Calu3 (cell line): ENCODE measurements at places on chromosomes 1 and 21. TPM values are rescaled to one million over a fixed set of nuclear protein-coding genes. Genes with fewer than 3 reads are reported as not detected.

DNA sequence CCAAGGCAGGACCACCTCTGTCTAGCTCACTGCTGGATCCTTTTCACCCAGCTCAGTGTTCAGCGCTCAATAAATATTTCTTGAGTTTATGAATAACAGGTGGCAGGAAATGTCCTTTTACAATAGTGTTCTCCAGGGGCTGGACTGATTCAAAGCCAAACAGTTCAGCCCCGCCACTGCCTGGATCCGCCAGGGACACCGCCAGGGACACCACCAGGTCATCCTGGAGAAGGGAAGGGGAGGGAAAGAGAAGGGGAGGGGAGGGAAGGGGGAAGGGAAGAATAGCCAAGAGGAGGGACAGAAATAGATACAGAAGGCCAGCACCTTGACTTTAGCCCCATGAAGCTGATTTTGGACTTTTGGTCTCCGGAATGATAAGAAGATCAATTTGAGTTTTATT is 255.6 kb downstream of the GRIK3 start:
- no peak for DNase-seq

DNA sequence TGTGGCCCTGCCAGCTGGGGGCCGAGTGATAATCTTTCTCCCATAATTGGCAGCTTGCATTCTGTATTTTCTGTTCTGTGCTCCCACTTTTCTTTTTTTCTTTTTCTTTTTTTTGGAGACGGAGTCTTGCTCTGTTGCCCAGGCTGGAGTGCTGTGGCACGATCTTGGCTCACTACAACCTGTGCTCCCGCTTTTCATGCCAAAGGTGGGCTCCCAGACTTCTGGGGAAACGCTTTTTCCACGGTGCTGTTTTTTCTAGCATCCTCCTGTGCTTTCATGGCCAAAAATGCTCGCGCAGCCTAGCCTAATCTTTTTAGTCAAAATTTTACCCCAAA is 585 bp upstream of the AHCTF1 start:
- DNase-seq: no peak

DNA sequence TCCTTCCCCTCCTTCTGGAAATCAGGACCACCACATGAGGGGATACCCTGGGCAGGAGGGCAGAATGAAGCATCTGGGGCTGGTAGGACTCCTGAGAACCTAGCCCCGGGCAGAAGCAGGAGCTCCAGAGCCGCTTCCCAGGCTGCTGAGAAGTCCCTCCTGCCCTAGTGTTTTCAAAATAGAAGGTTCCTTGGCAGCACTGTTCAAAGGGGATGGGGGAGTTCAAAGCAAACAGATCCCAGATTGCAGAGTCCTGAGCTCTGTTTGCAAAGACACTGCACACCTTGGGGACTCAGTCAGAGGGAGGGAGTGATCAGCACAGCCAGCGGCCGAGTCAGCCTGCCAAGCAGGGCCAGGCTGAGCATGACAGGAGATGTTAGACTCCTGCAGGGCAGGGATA is 177.8 kb downstream of the PTPRU start:
- DNase-seq: no peak

GRCh38 chr1:42956739-42957138 is 1.9 kb downstream of the SLC2A1 start:
- DNase-seq: no peak

DNA sequence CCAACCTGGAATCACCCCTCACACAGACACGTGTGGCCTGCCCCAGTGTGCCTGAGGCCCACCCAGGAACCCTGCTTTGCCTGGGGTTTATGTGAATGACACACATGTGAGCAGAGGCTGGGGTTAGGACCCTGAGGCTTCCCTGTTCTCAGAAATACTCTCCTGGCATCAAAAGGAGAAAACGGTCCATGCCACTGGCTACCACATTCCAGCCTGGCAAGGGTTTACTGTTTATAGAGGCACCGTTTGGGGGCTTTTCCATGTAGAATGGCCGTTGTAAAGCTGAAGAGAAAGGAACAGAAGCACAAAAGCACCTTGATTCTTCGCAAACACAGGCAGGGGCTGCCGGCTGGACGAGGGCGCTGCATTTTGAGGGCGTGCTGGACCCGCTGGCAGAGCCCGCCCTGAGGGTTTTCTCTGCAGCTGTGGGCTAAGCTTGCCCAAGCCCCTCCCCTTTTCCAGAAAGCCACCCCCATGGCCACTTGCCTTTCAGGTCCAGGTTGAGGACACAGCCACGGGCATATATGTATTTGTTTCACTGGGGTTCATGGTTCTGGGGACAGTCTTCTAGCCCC is 13.0 kb downstream of the TFF3 start:
- no peak for DNase-seq

Gene FLG2
- total RNA-seq: not detected in 2 replicates

Gene RPS6KA1
- total RNA-seq: 25.8 and 28.1 TPM in 2 replicates

- DNase-seq: no peak
These were observed 918 bp upstream of the JTB start for GRCh38 chr1:153978274-153978909.

Gene BTBD8
- total RNA-seq: 3.8 and 4.0 TPM in 2 replicates

Gene SLC44A5
- total RNA-seq: 5.0 and 5.8 TPM in 2 replicates
